ENCODE measurements at places on chromosomes 12 and 14.

GRCh38 chr12:112836736-112837628 lies 45.4 kb downstream of the RPH3A start:
- ATAC-seq, result peak; percentile 18

DNA sequence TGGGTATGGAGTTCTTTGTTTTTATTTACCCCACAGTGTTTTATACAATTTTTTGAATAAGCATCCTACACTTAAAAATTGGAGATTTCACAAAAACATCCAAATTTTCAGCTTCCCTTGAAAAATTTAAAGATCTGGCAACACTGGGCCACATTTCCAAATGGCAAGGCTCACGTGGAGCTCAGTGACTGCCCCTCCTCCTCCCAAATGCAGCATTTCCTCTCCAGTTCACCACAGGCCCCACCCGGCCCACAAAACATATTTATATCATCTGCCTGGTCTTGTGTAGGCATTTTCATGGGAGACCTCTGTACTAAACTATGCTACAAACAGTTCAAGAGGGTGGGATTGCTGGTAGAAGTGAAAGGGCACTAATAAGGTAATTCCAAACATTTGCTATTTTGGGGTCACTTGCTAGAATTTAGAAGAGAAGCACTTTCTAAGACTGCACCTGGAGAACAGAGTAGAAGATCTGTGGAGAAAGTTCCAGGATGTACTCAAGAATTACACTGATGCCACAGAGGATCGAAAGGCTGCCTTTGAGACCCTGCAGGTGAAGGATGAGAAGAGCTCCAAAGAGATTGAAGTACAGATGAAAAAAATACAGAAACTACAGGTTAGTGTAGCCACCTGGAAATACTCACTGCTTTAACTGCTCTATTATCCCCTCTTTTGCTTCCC lies 7.3 kb downstream of the FKBP11 start:
- ATAC-seq, result no peak

- ATAC-seq, result no peak
Measured at GRCh38 chr14:46691819-46692218, 40.2 kb upstream of the RPL10L start.

DNA sequence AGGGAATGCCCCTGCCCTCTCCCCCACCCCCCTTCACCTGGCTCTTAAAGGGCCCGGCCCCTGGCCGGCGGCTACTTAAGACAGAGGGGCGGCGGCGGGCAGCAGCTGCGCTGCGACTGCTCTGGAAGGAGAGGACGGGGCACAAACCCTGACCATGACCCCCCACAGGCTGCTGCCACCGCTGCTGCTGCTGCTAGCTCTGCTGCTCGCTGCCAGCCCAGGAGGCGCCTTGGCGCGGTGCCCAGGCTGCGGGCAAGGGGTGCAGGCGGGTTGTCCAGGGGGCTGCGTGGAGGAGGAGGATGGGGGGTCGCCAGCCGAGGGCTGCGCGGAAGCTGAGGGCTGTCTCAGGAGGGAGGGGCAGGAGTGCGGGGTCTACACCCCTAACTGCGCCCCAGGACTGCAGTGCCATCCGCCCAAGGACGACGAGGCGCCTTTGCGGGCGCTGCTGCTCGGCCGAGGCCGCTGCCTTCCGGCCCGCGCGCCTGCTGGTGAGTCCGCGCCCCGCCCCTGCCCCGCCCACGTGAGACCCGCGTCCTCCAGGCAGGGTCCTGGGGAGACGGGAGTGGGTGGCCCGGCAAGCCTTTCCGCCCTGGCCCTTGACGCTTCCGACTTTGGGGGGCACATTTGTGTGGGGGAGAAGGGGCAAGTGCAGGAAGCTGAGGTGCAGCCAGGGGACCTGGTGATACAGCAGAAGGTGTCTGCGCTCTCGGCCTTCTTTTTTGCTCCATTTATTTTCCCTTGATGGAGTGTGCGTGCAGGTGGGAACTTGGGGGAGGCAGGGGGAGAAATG lies at the start of gene IGFBP6:
Gene IGFBP6 (plus strand): TSS at position 104 of the 790 bp plus-strand sequence. CDS start 51 bp downstream, at position 155.
- peak; percentile 83 for ATAC-seq

GRCh38 chr14:26187996-26188620 lies 409.7 kb downstream of the NOVA1 start:
- no peak for ATAC-seq

Measured in SK-N-SH treated with all-trans-retinoic acid at 6 μM for 48 hours (cell line).